Activated T-cell treated with anti-CD3 and anti-CD28 coated beads, Interleukin-2, amount 50 U/mL, for 4 hours (primary cell): ENCODE measurements at places on chromosomes 11 and 22.
A peak's percentile ranks its signal among the peaks of the same experiment; 100 is the strongest.

- DNase-seq, result no peak
Measured at GRCh38 chr22:43236411-43237166, 49.7 kb upstream of the TTLL12 start.

DNA sequence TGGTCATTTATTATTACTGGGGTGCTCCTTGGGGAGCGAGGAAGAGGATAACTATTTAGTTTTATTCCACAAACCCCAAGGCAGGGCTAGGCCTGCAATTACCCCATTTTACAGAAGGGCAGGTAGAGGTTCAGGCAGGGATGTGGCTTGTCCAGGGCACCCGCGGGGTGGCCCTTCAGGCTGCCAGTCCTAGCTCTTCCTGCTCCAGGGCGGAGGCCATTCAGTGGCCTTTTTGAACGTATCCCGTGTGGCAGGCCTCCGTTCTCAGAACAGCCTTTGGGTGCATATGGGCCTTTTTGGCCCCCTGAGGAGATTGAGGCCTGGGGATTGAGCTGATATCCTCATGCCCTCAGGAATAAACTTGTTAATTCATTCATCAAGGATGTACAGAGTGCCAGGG, 66.2 kb downstream of the MPPED1 start:
- DNase-seq, result no peak

DNA sequence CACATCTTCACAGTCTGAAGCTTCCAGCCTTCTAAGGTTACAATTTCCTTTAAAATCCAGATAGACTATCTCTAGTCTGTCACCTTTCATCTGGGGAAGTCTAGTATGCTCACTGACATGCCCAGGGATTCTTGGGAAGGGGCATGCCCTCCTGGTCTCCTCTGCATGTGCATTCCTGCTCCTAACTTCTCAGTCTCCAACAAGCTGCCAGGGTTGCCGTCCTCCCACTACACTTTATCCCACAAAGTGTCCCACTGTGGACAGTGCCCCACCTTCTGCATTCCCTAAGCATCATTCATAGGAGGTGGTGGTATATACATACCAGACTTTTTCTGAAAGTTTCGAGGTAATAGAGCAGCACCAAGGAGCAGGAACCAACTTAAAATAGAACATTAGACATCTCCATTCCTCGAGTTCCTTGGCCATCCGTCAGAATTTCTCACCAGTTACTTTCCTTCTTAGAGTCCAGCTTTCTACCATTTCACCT, 28.7 kb downstream of the EIF3F start:
- DNase-seq, result no peak

DNA sequence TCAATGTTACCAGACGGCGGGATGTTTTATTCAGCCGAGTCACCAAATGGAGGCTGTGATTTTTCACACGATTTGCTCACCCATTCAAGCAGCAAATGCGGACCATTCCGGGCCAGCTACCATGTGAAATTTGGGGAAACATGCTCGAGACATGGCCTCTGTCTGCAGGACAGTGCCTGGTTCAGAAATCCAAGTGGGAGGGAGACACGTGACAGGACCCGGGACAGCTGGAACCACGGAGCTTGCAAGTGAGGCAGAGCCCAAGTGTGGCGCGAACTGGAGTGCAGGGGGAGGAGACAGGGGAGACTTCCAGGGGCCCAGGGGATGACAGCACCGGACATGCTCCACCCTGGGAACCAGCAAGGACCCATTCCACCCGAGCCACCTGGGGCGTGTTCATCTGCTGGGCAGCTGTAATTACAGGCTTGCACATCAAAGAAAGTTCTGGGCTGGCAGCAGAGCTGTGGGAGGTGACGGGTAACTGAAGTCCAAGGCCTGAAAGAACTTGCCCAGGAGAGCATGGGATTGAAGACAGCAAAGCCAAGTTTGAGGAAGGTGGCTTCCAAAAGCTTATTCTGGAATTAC, 16.5 kb downstream of the CERK start:
- DNase-seq, result no peak

GRCh38 chr11:83157594-83158356, 844 bp downstream of the PCF11 start:
- peak; percentile 21 for DNase-seq
